Activated T-cell treated with anti-CD3 and anti-CD28 coated beads for 1 hour (primary cell): ENCODE measurements at places on chromosomes 6 and 20.

GRCh38 chr6:139679516-139680179 lies 305.2 kb upstream of the CITED2 start:
- DNase-seq = no peak

DNA sequence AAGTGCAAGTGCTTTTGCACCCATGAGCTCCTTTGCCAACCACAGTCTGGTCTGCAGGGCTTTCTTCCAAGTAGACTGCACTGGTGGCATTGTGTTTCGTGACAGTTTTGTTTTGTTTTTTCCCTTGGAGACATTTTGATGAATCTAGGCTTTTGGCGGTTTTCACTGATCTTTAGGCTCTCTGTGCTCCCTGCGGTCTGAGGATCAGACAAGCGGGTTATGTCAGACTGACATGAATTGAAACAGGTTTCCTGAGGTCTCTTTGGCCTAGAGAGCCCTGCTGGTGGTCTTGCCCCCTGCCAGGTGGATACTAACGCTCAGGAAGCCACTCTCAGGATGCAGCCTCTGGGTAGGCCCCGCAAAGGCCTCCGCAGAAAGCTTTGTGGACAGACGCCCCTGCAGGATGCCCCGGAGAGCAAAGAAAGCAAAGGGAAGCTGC lies 555.4 kb upstream of the AGPAT4 start:
- no peak for DNase-seq

DNA sequence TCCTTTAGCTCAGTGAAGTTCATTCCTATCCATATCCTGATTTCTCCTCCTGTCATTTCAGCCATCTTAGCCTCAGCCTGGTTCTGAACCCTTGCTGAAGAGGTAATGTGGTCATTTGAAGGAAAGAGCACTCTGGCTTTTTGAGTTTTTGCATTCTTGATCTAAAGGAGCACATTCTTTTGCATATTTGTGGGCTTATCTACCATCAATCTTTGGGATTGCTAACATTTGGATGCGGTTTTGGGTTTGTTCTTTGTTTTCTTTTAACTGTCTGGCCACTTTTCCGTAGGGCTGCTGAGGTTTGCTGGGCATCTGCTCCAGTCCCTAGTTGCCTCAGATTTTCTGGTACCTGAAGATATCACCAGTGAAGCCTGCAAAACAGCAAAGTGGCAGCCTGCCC lies 238.3 kb downstream of the EPM2A start:
- DNase-seq = no peak

DNA sequence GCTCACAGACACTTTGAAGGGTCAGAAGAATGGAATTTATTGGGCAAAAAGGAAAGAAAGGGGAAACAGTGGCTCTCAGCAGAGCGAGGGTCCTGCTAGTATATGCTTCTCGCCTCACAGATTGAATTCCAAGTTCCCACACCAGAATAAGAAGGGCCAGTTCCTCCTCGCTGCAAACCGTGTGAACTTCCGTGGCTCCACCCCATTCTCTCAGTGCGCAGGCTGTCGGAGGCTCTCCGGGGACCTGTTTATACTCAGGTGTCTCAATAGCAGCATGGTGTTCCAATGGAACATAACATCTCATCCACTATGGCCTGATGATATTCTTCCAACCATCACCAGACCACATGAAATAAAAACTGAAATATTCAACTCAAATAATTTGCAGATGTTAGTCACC lies 4.6 kb downstream of the SAMD3 start:
- DNase-seq = no peak

DNA sequence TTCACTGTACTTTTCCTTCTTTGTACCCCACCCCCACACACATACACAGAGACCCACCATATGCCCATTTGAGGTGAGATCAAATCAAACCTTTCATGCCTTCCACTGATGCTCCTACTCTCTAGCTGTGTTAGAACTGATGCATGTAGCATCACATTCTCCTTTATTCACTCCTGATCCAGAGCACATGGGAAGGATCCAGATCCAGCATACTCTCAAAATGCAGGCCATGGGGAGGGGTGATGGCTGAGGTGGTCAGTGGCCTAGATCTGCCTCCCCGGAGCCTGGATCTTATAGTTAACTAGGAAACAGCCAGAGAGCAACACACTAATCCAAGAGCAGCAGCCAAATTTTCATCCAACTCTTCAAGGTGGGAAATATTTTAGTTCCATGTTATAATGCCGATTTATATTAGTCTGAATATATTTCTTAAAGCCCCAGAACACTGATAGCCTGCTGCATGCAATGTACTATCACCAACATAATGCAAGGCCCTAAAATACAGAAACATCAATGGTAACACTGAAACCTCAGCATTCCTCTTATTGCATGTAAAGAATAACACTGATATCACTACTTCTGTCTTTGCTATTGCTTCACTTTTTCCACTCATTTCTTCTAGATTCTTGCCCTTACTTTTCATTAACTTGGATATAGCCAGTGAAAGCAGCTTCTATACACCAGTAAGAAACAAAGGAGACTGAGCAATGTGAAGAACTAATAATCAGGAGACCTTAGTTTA lies 126.8 kb upstream of the BEND6 start:
- no peak for DNase-seq

GRCh38 chr20:60565083-60565482 lies 606.9 kb downstream of the CDH26 start:
- no peak for DNase-seq

DNA sequence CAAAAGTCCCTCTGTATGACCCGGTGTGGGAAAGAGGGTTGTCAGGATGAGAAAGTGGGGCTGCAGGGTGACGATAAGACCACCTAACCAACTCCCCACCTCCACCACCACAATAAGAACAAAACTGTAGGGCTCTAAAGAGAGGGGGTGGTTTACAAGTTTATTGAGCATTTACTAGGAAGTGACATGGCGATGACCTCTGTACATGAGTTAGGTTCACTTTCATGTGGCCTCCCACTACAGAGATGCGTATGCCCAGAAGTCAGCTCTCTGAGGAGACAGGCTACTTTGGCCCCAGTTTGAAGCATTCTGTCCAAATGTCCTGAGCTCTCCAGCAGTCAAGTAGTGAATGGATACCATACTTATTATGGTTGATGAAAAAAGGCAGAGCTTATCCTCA lies 28.7 kb upstream of the PI16 start:
- DNase-seq = no peak

- DNase-seq = no peak
Observed at GRCh38 chr20:23000232-23000947, 34.7 kb upstream of the SSTR4 start.

DNA sequence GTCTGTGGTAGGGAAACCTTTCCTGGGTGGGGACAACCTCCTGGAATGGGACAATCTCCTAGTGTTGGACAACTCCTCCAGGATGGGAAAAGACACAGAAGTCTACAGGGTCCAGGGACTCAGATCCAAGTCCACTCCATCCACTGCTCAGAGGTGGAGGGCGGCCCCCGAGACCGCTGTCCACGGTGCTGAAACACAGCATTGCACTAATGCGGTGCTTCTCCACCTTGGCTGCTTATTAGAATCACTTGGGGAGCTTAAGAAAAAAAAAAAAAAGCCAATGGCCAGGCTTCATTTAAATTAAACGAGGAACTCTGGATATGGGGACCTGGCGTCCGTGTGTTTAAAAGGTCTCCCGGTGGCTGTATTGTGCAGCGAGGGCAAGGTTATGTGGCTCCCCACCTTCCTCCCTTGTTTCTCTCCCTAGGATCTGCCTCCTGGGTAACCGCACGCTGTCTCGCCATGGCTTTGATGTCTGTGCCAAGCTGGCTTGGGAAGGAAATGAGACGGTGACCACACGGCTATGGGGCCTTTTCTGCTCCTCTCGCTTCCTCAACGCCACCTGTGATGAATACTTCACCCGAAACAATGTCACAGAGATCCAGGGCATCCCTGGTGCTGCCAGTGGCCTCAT lies 12.0 kb downstream of the SLC12A5 start:
- DNase-seq = peak; percentile 44

DNA sequence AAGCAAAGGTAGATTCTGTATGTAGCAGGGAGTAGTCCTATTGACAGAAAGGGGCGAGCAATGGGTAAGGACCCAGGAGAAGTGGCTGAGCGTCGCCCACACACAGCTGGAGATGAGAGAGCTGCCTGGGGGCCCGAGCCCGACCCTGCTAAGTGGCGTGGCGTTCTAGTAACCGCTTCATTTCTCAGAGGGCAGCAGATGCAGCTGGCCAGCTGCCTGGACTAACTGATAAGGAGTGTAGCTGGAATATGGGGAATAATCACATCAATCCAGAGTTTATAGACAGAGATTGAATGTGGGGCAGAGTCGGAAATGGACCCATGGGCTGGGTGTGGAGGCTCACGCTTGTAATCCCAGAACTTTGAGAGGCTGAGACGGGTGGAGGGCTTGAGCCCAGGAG lies 64.4 kb downstream of the EZR start:
- DNase-seq = no peak

DNA sequence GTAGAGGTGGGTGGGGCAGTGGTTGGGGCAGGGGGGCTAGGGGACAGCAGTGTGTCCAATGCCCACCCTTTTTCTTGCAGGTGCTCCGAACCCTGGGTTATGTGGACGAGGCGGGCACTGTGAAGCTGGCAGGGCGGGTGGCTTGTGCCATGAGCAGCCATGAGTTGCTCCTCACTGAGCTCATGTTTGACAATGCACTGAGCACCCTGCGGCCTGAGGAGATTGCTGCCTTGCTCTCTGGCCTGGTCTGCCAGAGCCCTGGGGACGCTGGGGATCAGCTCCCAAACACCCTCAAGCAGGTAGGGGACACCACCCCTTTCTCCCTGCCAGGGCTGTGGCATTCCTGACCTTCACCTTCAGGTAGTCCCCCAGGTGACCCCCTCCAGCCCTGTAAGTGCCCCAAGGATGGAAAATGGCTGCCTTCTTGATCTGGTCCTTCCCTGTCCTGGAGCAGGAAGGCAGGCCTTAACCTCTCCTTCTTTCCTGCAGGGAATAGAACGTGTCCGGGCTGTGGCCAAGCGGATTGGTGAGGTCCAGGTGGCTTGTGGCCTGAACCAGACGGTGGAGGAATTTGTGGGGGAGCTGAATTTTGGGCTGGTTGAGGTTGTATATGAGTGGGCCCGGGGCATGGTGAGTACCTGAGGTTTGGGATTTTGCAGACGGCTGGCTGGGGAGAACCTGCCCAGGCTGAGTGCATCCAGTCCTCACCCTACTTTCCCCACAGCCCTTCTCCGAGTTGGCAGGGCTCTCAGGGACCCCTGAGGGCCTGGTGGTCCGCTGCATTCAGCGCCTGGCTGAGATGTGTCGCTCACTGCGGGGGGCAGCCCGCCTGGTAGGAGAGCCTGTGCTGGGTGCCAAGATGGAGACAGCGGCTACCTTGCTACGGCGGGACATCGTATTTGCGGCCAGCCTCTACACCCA lies 2.9 kb downstream of the DXO start:
- no peak for DNase-seq

DNA sequence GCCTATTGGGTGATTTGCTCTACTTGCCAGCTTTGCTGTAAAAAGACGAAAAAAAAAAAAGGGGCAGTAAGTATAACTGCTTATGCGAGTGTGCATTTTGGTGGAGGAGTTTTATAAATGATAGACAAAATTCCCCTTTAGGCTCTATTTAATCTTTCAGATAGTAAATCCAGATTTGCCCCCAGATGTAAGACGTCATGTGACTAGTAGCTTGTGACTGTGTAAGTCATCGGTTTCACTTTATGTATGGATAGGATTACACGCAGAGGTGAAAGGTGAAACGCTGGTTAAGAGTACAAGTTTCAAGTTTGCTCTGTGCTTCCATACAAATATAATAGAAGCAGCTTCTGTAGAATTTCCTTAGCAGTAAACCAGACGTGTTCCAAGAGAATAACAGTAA lies 7.9 kb downstream of the RAB32 start:
- no peak for DNase-seq

- DNase-seq = no peak
Observed at GRCh38 chr6:43302126-43302525, 4.1 kb downstream of the SLC22A7 start.

GRCh38 chr20:44010162-44010704 lies 95.6 kb downstream of the TOX2 start:
- DNase-seq = no peak

GRCh38 chr6:153092082-153093013 lies 38.7 kb downstream of the RGS17 start:
- no peak for DNase-seq

GRCh38 chr6:115618256-115618655 lies 442.4 kb downstream of the FRK start:
- DNase-seq = no peak

- no peak for DNase-seq
Observed at GRCh38 chr6:163573503-163574179, 159.1 kb downstream of the QKI start.
